ENCODE measurements at places on chromosomes 7 and 10.

DNA sequence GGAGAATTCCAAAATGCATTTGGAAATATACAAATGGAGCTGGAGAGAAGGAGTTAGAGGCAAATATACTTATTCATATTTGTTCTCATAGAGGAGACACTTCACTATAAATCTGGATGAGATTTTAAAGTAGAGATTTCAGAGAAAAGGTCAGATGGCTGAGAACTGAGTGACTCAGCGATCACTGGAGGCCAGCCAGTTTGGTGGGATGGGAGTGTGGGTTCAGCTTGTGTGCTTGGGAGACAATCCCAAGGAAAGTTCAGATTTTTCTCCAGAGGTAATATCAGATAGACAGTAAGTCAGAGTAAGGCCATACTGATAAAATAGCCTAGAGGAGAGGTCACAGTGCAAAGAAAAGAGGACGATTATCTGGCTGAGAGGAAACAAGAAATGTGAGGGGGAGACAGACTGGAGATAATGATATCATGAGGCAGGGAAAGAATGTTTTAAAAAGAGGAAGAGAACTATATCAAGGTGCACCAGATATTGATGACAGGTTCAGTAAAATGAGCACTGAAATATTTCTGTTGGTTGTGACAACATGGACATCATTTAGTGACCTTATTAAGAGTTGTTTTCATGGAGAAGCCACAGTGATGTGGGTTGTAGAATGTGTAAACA is 67.0 kb downstream of the MDFIC start:
- no peak for DNase-seq

DNA sequence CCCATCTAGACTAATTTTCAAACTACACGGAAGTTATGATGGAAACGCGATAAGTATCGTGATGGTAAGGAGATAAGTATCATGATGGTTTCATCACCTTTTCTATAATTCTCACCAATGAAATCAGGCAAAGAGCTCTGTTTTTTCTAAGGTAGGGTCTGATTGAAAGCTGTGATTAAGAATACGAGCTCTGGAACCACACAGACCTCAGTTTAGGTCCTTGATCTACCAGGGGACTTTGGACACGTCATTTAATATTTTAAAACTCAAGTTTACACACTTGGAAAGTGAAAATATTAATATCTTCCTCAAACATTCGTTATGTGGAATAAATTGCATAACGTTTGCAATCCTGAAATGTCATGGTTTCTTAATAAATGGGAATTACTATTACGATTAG is 538.2 kb upstream of the CELF2 start:
- no peak for DNase-seq

- DNase-seq: no peak
Observed at GRCh38 chr10:69571618-69572158, 1.5 kb downstream of the NEUROG3 start.

DNA sequence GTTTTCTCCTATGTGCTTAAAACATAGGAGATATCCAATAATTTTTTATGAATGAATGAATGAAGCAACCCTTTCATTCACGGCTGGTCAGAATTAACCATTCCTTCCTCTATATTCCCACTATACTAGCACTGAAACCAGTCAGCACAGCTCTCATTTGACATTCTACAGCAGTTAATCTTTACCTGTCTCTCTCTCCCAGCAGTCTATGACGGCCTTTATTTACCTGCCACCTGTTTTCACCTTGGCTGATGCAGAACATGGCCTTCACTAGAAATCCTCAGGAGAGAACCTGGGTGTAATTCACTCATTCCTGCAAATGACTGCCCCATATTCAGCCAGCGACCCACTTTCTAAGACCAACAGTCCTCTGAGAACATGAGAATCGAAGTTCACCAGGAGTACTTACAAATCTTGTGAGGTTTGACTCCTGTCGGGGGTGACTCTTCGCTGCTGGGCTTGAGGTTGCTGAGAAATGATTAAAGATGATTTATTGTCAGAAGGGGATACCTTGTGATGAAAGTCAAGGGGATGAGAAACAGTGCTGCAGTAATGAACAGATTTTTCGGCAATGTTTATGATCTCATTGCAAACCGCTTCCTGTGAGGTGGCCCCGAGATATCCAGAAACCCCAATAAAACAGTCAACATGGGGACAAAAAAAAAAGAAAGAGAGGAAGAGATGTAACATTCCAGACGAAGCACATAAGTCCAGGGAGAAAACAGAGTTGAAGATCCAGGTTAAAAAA is 30.9 kb upstream of the PDLIM1 start:
- no peak for DNase-seq

DNA sequence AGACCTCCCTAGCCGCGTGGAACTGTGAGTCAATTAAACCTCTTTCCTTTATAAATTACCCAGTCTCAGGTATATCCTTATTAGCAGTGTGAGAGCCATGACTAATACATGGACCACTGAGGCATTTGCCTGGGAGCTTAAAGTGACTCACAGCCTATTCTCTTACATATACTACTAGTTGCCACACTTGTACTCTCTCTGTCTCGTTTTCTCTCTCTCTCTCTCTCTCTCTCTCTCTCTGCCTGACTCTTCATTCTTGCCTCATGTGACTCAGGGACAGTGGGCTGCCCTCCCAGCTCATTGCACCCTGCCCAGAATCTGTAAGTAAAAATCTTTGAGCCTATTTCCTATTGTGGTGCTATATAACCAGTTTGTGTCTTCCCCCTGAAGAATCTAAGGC is 238.5 kb upstream of the MAGI2 start:
- DNase-seq: no peak

DNA sequence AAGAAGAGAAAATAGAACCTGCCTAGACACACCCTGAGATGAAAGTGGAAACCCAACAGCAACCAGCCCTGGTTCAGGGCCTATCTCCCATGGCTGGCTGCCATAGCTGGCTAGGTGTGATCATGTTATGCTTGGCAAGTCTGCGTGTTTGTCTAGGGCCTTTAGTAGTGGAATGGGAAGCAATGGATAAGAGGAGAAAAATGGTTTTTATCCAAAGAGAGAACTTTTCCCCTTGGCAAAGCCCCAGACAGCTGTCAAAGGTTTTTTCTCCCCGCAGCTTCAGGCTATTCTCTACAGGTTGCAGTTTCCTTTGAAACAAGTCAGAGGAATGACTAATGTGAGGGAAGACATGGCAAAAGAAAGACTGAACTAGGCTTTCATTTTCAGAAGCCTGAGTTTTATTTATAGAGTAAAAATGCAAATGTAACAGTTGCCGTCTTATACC is 161.5 kb downstream of the SEMA3D start:
- DNase-seq: no peak

DNA sequence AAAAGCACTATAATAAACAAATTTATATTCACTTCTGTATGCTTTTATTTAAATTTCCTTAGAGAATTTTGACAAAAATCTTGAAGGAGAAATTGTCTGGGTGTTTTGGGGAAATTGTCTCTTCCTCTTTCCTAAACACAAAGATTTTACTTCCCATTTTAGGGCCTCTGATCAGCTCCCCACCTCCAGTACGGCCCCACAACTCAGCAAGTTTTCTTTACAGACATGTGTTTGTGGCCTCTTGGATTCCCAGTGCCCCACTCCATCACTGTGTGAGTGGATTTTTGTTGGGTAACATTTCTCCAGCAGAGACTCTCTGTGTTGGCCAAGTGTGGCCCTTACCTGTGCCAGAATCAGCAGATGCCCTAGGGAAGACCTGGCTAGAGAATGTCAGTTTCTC is 182.8 kb upstream of the CDC14C start:
- DNase-seq: no peak

GRCh38 chr10:22218448-22218847 is 633 bp upstream of the EBLN1 start:
- DNase-seq: no peak

DNA sequence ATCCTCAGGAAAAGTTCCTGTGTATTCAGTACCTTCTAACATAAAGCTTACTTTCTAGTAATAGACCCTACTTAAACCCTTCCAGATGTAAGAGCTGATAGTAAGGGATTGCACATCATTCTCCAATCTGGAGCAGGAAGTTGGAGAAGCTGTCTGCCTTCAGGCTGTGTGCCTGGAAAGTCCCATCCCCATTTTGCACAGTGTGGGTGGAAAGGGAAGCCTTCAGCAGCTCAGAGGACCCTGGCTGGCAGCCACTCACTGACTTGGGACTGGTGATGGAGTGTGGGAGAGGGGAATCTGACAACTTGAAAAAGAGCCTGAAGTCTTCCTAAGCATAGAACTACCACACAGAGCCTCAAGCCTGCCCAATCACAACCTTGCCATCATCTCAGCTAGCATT is 164.1 kb upstream of the ADO start:
- no peak for DNase-seq

DNA sequence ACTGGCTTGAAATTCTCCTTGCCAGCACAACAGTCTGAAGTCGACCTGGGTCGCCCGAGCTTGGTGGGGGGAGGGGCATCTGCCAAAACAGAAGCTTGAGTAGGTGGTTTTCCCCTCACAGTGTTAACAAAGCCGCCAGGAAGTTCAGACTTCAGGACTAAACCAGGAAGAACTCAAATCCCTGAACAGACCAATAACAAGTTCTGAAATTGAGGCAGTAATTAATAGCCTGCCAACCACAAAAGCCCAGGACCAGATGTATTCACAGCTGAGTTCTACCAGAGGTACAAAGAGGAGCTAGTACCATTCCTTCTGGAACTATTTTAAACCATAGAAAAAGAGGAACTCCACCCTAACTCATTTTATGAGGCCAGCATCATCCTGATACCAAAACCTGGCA is 45.3 kb downstream of the LRRC72 start:
- no peak for DNase-seq

GRCh38 chr10:91251430-91252056 is 31.1 kb downstream of the PCGF5 start:
- DNase-seq: no peak

DNA sequence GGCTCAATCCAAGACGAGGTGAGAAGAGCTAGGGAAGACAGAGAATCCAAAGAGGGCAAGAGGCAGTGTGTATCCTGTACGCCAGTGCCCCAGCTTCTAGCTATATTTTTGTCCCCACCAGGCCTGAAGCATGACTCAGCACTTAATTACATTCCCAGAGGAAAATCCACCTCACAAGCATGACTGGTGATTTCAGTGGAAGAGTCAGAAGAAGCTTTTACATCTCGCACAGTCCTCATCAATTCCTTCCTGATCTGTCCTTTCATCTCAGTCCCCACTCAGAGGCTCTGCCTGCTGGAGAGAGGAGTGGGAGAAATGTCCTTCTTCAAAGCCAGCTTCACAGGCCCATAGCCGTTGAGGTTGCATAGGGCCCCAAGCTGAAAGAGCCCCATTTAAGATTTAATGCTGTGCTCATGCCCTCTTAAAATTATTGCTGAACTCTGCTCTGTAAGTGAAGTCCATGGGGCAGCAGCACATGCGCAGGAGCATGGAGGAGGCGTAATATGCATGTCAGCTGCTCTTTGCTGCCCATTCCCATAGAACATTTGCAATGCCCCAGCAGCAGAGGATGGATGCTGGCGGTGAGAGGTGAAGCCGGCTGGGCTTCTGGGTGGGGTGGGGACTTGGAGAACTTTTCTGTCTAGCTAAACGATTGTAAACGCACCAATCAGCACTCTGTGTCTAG is 39.0 kb upstream of the AOAH start:
- no peak for DNase-seq

DNA sequence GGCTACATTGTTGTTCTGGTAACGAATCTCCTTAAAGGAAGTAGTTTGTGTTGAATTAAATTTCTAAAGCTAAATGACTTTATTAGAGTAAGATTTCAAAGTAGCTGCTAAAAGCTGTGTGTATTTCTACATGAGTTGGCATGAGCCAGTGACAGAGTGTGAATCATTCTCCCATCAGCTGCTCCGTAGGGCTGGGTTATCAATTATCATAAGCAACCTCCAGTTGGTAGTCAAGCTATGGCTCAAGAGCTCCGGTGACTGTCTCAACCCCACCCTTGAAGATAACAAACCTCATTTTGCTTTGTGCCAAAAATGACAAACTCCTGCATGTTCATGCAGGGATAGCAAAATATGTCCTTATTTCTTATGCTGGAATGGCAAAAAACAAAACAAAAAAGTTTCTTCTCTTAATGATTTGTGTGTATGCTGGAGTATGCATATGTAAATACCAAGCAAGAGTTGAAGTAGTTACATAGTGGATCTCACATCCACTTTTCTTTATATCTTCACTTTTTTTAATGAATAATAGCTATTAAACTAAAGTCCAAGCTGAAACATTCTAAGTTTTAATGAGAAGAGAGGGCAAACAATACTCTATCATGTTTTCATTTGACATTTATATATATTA is 249.4 kb downstream of the CACNA2D1 start:
- no peak for DNase-seq

DNA sequence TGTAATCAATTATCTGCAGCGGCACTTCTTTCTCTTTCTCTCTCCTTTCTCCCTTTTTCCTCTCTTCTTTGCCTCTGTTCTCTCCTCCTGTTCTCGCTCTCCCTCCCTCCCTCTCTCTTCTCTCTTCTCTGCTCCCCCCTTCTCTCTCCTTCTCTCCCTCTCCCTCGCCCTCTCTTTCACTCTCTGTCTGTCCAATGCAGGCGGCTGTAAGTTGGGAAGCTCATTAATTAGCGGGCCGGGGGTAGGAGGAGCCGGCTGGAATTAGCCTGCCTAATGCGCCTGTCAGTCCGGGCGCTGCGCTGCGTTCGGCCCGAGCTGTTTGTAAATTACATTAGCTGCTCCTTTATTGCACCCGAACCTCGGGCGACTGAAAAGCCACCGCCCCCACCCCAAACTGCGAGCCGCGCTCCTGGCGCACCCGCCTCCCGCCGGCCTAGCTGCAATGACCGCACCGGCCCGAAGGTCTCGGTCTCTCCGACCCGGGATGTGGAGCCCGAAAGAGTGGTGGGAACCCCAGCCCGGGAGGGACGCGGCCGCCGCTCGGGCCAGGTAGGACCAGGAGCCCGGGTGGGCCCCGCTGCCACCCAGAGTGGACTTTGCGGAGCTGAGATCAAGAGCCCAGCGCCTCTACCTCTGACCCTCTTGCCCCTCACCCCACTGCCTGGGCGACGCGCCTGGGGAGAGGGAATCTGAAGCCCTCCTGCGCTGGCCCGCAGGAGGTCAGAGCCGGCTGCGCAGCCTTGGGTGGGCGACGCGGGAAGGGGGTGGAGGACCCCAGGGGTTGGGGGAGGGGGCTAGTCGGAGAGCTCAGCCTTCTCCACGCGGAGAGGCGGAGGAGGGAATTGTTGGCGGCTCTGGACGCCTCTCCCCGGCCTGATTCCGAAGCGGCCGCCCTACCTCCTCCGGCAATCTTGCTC is at the start of gene LBX1:
LBX1 (minus strand) TSS at position 198 of the 917 bp plus-strand sequence. CDS start 648 bp downstream, outside the sequence.
- no peak for DNase-seq

- DNase-seq: no peak
Observed at GRCh38 chr10:27625452-27626211, 120.0 kb downstream of the MKX start.

DNA sequence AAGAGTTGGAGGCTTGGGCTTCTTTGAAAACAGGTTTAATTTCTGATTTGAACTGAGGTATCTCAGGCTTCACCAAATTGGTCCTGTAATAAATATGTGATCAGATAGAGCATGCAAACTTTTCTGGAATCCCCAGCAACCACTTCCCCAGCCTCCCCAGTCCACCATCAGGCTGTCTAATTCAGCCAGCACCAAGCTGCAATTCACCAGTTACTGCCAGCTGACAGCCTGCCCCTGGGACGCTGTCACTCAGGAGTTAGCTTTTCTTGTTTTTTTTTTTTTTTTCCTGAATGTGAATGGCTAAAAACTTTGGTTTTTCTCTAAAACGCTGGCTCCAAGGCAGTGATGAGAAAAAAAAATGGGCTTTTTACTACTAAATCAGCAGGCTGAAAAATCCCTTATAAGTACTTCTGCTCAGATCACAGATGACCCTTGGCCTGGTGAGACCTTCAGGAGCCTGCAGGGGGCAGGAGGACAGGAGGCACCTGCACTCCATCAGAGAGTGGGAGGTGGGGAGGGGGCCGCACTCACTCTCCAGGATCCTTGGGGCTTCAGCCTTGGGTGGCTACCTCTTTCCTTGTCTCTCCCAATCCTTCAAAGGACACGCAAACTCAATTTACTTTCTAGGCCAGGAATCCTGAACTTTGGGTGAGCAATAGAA is 349.4 kb downstream of the GATA3 start:
- no peak for DNase-seq
